Esophagus muscularis mucosa (tissue), 4 donors: ENCODE measurements at places on chromosomes 11 and 22. TPM values are rescaled to one million over a fixed set of nuclear protein-coding genes. Genes with fewer than 3 reads are reported as not detected.

DNA sequence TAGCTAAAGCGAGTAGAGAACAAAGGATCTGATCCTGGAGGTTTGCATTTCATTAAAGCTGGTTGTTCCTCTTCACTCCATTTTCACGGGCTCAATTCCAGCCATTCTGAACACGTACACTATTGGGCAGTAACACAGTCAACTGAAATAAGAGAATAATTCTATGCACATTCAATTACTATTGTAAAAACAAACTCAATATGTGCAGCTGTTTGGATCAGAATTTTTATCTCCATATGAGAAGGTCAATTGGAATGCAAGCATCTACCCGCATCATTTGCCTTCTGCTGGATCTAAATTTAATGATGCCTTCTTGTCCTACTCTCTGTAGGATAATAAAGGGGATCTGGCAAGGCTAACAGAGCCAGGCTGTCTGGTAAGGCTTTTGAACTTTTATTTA lies 562.8 kb upstream of the CCDC179 start:
- H3K4me3 ChIP-seq, result no peak overlapping the region
- no peaks in the 10 kb centered on the region for H3K4me1 ChIP-seq
- H3K36me3 ChIP-seq, result no peaks in the 10 kb centered on the region
- no peaks in the 10 kb centered on the region for H3K27me3 ChIP-seq
- DNase-seq, result no peak
- no peak overlapping the region for H3K27ac ChIP-seq

Gene SLN
- not detected for total RNA-seq

Gene OR52I1
- not detected for total RNA-seq

DNA sequence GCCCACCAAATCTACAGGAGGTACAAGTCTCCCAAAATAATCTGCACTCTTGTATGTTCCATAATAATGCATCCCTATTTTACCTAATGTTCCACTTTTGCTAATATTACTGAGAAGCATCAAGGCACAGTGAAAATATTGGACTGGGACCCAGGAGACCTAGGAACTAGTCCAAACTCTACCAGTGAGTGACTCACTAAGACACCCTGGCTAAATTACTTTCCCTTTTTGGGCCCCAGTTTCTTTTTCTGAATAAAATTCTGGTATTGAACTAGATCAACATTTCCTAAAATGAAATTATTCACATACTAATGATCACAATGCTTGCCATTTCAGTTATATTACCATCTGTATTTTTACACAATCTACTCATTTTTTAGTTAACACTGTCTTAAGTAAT lies 19.6 kb downstream of the THAP12 start:
- H3K4me3 ChIP-seq, result no peak overlapping the region
- peaks cover 17% of the 10 kb centered on the region for H3K4me1 ChIP-seq
- H3K36me3 ChIP-seq, result peaks cover 29% of the 10 kb centered on the region
- no peak for DNase-seq
- H3K27me3 ChIP-seq, result no peaks in the 10 kb centered on the region
- no peak overlapping the region for H3K27ac ChIP-seq

Gene TUT1
- total RNA-seq, result 5.5 TPM
